ENCODE measurements at places on chromosomes 7 and 10.

GRCh38 chr10:125808047-125808446 is 15.0 kb downstream of the UROS start:
- no peak for DNase-seq

DNA sequence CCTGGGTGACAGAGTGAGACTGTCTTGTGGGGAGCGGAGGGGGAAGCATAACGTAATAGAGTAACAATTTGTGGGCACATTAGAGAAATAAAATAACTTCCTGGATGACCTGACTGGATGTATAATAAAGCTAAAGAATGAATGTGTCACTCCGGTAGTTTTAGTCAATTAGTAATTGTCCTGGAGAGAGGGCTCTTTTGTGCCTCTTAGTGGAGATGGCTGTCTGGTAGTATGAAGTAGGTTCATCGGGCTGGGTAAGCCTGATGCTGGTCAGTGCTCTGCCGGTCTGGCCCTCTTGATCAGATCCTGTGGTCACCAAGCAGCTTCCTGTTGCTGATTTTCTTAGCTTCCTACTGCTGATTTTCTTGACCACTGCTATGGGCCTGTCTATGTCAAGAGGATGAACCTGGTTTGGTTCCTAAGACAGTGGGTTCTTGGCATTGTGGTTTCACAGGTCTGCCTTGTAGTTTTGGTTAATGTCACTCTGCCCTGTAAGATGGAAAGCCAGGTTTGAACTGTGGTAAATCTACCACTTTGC is 34.1 kb downstream of the ZRANB1 start:
- DNase-seq = no peak

GRCh38 chr10:10612151-10612550 is 405.5 kb upstream of the CELF2 start:
- DNase-seq = no peak

- DNase-seq = no peak
These were observed 186.4 kb downstream of the CACNA2D1 start for GRCh38 chr7:82257118-82257695.

DNA sequence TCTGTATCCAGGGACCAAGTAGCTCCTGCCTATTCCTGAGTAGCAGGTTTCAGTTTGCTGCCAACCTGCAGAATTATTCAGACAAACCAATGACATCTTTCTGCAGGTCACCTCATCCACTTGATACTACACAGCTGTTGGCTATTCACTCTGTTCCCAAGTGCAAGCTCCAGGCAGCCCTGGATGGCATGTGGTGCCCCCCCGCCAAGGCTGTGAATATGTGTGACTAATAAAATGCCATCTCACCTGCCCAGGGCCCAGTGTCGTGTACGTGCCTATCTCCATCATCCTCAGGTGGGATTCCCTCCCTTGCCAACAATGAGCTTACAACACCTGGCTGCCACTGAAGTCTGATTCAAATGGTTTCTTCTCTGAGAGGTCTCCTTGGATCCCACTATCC is 125.8 kb downstream of the RAB11FIP2 start:
- no peak for DNase-seq

DNA sequence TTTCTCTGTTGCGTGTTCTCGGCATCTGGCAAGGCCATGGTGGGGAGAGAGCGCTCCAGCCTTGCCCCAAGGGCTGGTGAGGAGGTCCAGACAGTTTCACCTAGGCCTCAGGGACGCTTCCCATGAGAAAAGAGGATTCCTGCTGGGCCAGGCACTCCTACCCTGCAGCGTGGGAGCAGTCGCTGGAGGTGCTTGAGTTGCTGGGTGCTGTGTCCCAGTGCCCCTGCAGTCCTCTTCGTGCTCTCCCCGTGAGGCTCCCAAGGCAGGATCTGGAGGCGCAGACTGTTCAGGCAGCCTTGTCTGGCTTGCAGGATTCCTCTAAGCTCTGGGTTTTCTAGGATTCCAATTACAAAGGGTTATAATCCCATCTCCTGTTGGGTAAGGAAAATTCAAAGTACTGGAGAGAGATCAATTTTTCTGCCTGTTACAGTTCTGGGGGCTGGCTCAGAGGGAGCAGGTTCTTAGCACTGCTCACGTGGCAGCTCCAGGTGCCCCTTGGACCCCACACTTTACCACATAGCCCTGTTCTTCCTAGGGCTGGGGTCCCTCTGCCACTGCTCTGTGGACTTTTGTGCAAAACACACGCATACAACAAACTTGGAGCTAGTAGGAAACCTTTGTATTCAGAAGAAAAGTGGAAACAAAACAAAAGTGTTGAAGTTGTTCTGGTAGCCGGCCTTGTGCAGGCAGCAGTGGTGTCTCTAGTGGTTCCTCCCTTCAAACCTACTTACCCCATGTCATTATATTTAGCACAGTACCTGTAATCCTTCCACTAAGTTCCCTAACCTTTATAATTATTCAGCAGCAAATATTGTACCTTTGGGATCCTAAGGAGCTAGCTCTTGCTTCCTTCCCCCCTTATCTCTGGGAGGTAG is 60.5 kb downstream of the CCNY start:
- no peak for DNase-seq

DNA sequence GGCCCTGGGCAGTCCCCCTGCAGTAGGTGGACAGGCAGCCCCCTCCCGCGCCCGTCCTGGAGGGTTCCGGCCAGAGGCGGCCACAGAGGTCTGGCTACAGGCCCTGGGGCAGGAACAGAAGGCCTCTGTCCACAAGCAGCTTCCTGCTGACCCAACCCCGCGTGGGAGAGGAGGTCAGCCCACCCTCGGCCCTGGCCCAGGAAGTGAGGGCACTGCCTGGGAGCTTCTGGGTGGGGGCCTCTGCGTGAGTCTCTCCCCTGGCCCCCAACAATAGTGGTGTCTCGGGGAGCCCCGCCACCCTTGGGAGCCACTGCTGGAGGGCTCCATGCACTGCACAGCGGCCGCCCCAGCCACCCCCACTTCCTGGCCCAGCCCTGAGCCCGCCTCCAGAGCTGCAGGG is 4.7 kb downstream of the MICALL2 start:
- no peak for DNase-seq

DNA sequence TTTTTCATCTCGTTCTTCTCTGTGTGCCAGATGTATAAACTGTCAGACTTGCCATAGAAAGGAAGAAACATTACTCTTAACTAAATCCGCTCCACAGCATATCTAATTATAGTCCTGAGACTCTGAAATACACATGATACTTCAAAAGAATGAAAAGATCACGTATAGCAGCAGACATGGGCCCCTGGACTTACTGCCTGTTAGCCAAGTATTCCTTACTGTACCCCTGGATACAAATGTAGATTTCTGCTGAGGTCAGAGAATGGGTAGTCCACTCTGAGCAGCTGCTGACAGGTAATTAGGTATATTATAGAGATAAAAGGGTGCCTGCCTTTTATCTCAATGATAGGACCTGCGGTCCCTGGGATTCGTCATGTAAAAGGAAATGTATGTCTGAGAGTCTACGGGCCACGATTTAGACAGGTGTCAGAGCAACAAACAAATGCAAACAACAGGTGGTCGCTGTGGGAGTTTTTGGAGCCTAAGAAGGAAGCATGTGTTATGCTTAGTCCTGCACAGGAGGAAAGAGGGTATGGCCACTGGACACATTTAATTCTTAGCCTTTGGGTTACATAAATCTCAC is 69.4 kb downstream of the VOPP1 start:
- DNase-seq = no peak

DNA sequence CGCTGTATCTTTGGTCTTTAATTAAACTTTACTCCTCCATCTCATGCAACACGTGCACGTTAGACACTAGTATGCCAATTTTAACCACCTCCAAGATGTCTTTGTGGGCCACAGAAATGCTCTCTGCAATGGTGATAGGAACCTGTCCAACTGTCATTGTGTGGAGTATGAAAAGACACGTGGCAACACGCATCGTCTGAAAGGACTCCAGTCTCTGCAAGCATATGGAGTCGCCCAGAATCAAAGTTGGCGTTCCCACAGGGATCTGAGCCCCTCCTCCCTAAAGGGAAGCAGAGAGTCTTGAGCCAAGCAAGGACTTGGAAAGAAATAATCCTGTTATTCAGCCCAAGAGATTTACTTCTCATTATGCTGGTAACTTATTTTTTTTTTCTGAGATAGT is 301.1 kb downstream of the CALN1 start:
- DNase-seq = no peak

- no peak for DNase-seq
These were observed 1.3 kb downstream of the LIMK1 start for GRCh38 chr7:74084722-74085578.

GRCh38 chr7:148014541-148014940 is 576.0 kb upstream of the C7orf33 start:
- DNase-seq = no peak

- no peak for DNase-seq
These were observed 25.1 kb downstream of the ZNF467 start for GRCh38 chr7:149748076-149748874.

DNA sequence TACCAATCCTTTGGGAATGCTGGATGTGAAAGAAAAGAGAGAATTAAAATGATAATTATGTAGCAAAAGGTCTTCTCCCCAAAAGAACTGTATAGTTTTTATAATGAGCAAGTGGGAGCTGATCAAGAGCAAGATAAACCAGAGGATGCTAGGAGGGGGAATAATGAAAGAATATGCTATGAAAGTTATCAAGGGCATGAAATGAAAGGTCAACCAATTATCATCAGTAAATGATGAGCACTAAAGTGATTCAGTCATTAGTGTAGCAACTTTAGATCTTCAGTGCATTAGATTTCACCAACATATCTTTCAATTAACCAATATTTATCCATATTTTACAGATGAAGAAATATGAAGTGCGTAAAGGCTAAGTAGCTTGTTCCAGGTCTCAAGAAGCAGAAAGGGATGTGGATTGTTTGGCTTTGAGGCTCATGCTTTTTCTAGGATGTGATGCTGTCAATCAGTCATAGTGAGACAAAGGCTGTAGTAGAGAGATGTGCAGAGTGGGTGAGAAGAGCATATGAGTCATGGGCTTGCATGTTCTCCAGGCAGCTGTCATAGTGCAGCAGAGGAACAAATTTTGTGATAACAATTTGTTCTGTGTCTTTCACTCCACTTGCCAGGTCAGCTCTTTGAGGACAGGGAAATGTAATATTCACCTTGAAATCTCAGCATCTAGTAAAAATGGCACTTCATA is 5.7 kb upstream of the OR2F2 start:
- DNase-seq = no peak

DNA sequence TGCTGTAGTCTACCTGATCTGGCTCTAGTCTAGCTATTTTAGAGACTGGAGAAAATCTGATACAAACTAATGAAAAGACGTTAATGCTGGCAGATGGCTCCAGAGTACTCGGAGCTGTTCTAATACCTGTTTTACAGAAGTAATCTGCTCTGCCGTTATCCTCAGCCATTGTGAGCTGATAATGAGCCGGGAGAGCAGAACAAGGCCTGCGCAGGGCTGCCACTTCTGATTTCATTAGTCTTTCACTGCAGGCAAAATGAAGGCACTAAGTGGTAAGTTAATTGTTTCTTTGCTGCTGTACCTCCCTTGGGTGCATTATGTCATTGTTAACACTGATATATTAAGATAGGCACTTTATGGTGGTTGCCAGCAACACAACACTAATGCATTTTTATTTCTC is 456.4 kb upstream of the PFKP start:
- no peak for DNase-seq

DNA sequence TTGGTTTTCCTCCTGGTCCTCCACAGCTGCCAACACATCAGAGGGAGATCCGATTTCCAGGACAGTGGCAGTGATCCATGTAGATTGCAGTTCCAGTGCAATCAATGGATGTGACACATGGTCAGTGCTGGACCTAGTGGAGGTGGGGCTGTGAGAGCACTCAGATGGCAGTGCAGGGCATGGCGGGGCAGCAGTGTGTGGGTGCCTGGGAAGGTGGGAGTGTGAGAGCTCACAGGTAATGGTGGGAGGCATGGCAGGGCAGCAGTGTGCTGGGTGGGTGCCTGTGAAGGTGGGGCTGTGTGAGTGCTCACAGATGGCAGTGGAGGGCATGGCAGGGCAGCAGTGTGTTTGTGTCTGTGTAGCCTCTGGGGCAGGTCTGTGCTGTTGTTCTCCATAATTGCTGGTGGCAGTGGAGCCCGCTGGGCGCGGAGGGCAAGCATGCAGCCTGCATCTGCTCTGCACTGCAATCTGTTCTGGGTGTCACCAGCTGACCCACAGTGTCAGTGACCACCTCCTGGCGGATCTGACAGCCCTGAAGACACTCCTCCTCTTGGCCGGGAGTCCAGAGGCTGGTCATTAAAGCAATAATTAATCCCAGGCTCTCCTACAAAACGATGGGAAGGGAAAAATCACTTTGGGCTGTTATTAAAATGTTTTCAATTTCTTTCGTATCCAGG is 8.6 kb upstream of the ADARB2 start:
- no peak for DNase-seq

DNA sequence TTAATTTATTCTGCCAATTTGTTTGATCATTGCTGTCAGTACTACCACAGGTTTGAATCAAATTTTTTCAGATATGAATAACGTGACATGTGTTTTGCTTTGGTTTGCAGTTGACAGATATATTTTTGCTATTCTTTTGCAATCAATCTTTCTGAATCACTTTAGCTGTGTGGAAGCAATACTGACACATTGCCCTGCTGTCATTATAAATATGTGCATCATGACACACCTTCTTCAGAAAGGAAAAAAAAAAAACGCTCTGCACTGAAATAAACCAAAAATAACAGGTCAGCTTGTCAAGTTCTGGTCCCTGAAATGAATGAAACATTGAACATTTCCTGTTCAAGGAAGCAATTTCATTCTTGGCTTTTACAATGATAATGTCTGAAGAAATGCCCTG is 93.8 kb upstream of the FAM13C start:
- DNase-seq = no peak

GRCh38 chr10:62559481-62560200 is 185.5 kb downstream of the ZNF365 start:
- DNase-seq = no peak

Data from stimulated activated naive CD4-positive, alpha-beta T cell treated with Interleukin-2 at 50 U/mL for 16 hours (primary cell).